Breast epithelium (tissue), 4 donors: ENCODE measurements at places on chromosomes 12 and 14.

- no peak for DNase-seq
These were observed 413.6 kb downstream of the BTG1 start for GRCh38 chr12:91732086-91732485.

GRCh38 chr12:12599750-12600643 lies 11.7 kb upstream of the CREBL2 start:
- no peak for DNase-seq

GRCh38 chr14:105087963-105088811 lies 23.0 kb upstream of the GPR132 start:
- DNase-seq, result peak; percentile 60

GRCh38 chr14:68811171-68811570 lies 18.3 kb upstream of the ZFP36L1 start:
- no peak for DNase-seq

DNA sequence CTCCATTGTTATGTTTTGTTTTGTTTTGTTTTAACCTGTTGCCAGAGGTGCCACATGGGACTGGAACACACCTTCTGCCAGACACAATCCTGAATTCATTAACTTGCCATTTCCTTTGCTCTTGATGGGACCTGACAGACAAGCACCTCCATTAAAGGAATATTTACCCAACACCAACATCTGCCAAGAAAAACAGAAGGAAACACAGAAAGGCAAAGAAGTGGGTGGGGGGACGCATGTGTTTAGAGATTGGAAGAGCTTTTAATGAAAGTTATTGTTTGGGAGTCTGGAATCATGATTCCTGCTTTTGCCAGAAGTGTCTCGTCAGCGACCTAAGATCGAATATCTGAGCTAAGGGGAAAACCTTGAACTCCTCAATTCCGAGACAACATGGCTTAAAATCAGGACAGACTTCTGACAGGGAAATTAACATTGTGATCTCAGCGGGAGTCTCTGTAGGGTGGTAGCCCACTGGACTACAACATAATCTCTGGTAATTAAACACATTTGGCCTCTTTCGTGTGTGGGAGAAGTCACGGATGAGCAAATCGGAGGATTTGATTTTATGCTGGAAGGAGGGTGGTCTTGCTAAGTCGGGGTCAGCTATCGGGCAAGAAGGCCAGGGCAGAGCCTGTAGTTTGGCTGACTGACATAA lies 210.4 kb upstream of the FAR2 start:
- no peak for DNase-seq

DNA sequence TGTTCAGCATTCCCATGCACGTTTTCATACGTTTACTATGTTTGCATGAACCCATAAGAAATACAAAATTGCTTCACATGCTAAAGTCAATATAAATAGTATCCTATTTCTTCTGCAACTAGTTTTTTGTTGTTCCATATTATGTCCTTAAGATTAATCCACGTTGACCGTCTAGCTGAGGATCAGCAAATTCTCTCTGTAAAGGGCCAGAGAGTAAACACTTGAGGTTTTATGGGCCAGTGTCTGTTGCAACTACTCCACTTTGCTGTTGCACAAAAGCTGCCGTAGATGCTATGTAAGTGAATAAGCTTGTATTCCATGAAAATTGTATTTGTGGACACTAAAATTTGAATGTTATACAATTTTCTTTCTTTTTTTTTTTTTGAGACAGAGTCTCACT lies 21.1 kb upstream of the PITPNM2 start:
- no peak for DNase-seq

GRCh38 chr14:104821229-104821945 lies 20.5 kb downstream of the ZBTB42 start:
- DNase-seq, result no peak

- no peak for DNase-seq
These were observed 21.2 kb downstream of the RAB35 start for GRCh38 chr12:120095331-120095730.

GRCh38 chr14:101224356-101225156 lies 321.0 kb upstream of the RTL1 start:
- DNase-seq, result no peak

DNA sequence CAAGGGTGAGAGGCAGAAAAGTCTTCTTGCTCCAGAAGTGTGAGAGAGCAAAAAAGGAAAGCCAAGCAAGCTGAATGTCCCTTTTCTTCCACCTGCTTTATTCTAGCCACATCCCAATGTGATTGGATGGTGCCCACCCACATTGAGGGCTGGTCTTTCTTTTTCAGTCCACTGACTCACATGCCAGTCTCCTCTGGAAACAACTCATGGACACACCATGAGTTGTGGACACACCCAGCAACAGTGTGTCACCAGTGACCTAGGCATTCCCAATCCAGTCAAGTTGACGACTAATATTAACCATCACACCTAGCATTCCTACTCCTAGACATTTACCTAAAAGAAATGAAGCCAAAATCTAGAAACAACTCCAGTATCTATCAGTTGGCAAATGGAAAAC lies 7.2 kb upstream of the DICER1 start:
- DNase-seq, result no peak

DNA sequence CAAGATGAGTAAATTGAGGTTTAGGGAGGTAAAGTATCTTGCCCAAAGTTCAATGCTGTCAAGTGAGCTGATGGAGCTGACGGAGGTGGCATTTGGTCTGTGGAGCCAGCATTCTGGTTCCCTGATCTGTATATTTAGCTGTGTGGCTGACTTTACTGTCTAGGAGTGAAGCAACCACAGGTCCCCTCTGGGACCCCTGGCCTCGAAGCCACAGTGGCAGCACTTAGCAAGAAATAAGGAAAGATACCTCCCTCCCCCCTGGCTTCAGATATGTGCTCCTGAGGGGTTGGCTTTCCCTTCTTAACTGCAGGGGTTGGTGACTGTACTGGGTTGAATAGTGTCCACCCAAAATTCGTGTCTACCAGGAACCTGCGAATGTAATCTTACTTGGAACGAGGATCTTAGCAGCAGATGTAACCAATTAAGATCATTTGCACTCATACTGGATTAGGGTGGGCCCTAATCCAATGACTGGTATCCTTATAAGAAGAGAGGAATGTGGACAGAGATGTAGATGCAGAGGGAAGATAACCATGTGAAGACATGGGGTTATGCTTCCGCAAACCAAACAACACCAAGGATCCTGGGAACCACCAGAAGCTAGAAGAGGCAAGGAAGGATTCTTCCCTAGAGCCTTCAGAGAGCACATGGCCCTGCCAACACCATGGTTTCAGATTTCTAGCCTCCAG lies 2.0 kb upstream of the ACVR1B start:
- no peak for DNase-seq

GRCh38 chr12:108374596-108375320 lies 35.6 kb upstream of the CMKLR1 start:
- DNase-seq, result no peak

DNA sequence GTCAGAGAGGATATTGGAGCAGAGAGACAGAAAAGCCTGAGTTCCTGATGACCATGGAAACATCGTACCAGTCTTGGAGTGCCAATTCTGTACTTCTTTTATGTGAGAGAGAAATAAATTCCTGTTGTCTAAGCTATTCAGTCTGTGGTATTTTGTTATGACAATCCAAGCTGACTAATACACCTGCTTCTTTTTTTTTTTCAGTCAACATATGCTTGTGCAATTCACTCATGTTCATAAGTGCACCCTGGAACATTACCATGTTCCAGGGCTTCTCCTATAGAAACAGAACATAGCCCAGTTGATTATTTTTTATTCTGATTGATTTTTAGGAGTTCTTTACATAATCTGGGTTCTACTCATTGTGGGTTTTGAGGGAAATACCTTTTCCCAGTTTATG lies 1.7 kb upstream of the CHPT1 start:
- DNase-seq, result no peak

GRCh38 chr12:63208956-63209355 lies 58.0 kb upstream of the AVPR1A start:
- DNase-seq, result no peak

DNA sequence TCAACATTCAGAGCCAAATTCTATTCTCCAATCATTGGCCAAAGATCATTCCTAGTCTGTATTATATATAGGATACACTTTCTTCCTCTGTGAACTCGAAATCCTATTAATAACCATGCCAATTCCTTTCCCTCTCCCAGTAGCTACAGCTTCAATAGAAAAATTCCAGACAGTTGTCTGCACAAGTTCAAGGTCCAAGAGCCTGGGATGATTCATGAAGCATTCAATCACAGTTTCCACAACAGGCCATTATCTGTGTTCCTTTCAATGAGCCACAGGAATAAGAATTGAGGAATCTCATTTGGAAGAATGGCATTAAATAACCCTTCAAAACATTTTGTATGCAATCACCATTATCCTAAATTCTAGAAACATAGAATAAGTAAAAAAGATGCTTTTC lies 437.4 kb downstream of the RMST start:
- DNase-seq, result no peak

DNA sequence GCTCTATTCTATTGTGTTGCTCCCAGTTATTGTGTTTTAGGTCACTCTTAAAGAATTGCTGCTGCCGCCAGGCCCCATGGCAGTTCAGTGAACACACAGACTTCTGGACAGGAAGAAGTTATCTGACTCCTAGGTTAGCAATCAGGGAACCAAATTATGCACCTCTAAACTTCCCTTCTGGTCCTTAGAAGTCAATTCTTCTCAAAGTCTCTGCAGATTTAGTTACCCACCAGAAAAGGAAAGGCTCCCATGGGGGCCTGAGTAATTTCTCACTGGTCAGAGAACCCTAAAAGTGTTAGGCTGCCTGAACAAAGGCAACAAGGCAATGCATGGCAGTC lies 10.0 kb downstream of the EMP1 start:
- no peak for DNase-seq

DNA sequence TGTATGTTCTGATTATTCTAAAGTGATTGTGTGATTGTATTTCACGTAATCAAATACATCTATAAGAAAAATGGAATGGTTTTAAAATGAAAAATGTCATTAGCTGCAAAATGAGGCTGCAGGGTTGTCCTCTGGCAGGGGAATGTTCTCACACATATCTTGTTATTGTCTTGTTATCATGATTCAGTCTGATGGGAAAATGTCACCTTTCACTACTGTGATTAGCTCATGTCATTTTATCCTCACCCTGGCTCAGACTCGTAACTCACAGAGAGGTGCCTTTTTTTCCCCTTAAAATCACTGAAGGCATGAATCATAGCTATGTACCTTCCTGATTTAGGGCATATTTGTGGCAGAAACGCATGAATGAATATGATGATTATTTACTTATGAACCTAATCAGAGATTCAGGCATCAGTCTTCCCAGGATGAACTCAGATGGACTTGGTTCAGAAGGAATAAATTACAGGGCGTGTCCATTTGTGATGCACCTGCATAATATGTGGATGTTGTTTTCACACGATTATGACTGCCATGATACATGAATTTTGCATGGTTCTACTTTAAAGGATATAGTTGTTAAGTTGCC lies 1339.2 kb downstream of the AACS start:
- DNase-seq, result no peak

DNA sequence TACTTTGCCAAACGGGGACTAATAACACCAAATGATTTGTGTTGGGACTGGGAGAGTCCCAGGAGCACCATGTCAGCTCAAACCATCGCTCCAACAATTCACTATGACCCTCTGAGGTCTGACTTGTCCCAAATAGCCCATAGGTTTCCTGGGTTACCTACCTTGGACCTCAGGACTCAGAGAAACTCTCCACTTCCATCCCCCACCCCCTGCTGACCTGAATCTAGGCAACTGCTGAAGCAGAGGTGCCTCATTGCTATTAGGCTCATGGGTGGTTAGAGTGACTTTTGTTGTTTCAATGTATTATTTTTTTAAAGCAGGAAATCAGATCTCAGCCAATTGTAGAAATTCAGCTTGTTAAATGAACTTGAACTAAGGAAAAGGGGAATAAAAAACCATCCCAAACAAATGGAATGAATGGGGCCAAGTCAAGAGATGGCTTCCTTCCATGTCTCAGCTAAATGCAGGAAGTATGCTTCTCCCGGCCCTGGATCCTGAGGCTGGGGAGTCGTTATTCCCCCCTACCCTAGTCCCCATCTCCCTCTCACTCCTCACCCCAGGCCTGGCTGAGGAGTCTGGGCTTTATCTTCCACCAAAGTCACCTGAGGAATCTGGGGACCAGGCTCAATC lies 80.9 kb upstream of the SLC24A4 start:
- no peak for DNase-seq

- no peak for DNase-seq
These were observed 22.1 kb downstream of the PRKCH start for GRCh38 chr14:61343471-61343870.

GRCh38 chr12:92503029-92503931 lies 199.5 kb upstream of the PLEKHG7 start:
- no peak for DNase-seq

GRCh38 chr14:90452366-90452765 lies 55.5 kb downstream of the CALM1 start:
- no peak for DNase-seq

DNA sequence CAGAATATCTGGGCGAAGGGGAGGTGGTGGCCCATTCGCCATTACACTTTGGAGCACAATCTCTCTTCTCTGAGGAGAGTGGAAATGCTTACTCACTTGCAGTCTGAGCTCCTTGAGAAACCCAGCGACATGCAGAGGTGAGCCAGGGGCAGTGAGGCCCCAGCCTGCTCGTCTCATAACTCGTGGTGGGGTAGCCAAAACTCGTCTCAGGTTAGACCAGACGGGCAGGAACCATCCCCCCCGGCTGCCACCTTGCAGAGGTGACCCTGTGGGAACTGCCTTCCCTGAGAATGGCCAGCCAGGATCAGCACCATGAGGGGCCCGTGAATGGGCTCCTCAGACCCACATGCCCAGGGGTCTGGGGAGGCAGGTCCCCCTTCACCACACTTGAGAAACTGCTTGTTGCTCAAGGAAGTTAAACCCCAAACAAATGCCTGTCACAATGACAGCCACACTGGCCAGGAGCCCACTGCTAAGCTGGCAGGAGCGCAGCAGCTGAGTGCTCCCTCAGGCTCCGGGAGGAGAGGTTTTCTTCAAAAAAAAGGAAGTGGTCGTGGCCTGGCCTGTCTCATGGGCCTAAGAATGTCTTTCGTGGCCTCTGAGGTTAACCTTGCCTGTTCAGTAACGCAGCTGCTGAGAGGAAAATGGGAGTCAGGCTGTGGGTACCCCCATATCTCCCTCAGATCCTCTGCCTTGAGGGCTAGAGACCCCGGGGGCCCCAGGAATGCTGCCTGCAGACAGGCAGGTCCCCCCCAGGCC lies 9.2 kb upstream of the ALDH2 start:
- DNase-seq, result peak; percentile 80

- no peak for DNase-seq
These were observed 34.4 kb downstream of the BMAL2 start for GRCh38 chr12:27367078-27367477.
